Osteoblast (primary cell): ENCODE measurements at places on chromosomes 1 and 21.

DNA sequence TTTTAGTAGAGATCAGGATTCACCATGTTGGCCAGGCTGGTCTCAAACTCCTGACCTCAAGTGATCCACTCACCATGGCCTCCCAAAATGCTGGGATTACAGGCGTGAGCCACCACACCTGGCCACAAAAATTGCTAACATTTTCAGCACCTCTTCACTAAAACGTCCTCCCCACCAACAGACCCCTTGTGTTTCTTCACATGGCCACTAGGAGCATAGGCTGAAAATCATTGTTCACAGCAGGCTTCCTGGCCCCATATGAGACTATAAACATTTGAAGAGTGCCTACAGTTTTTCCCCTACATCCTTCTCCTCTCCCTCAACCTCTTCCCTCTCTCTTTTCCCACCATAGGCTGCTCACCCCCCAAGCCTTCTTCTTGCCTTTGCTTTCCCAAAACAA lies 28.0 kb upstream of the SFPQ start:
- peak; percentile 72 for DNase-seq

- no peak for DNase-seq
Observed at GRCh38 chr1:59901770-59902388, 24.7 kb downstream of the CYP2J2 start.

DNA sequence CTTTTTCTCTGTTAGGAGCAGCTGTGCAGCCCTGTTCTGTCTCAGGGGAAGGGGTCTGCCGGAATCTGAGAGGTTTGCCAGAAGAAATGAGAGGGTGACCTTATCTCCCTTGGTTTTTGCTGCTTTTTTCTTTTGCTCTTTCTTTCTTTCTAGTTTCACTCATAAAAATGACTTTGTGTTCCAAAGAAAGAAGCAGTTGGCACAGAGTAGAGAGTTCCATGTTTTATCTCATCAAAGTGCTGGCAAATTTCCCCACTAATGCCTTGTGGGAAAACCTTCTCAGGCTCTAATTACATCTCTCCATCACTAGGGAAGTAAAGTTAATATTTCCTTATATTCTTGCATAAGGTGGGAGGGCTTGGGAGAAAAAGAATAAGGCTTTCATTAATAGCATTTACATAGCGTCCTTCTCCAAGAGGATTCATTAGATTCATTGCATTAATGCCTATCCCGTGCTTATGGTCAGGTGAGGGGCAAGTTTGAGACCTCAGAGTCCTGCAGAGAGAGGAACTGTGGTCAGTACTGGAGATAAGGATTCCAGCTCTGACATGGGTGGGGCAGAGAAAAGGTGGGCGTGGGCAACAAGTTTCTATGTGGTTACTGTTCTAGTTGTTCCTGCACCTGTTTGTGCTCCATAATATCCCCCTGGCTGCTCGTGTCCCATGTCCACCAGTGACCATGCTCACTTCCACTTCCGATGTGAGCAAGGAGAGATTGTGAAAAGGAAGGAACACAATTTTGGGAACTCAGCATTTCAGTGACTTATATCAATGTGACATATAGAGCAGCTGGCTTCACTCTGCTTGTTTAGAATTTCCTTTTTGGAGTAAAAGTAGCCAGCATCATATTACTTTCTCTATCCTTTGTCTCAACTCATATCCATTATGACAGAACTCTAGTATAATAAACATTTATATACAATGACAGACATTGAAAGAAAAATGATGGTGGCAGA lies 79.5 kb downstream of the DISC1 start:
- no peak for DNase-seq

- no peak for DNase-seq
Observed at GRCh38 chr1:55318116-55318817, 103.1 kb upstream of the USP24 start.

GRCh38 chr21:25960402-25960801 lies 210.2 kb downstream of the APP start:
- no peak for DNase-seq

DNA sequence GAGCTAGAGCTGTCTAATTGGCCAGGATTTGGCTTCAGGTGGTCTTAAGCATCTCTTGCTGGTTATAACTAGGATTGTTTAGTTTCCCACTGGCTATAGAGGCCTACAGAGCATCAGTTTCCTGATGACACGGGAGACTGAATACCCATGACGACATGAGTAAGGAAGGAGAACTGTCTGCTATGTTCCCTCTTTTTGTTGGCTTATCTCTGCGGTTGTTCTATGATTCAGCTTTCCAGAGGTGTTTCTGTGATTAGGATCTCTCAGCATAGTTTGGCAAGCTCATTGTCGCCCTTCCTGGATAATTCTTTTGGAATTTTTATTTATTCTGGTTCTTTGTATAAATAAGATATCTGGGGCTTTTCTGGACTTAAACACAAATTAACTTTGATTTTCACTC lies 163.4 kb downstream of the OLFM3 start:
- DNase-seq = no peak

DNA sequence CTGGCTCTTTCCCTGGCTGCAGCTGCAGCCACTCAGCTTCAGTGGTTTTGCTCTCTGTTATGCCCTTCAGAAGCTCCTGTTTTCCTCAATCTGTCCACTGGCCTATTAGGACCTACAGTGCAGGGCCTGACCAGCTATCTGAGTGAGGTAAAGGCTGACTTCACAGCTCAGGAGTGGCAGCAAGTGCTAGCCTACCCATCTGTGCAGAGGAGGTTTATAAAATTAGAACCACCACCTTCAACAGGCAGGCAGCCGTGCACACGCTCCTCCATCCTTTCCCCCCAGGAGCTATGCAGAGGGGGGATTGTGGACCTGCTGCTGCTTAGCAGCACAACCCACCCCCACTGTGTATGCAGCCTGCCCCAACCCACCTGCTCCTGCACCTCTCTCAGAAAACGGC lies 8.3 kb downstream of the ADAR start:
- DNase-seq = no peak

GRCh38 chr1:42736152-42736551 lies 3.9 kb downstream of the CLDN19 start:
- DNase-seq = peak; percentile 93

DNA sequence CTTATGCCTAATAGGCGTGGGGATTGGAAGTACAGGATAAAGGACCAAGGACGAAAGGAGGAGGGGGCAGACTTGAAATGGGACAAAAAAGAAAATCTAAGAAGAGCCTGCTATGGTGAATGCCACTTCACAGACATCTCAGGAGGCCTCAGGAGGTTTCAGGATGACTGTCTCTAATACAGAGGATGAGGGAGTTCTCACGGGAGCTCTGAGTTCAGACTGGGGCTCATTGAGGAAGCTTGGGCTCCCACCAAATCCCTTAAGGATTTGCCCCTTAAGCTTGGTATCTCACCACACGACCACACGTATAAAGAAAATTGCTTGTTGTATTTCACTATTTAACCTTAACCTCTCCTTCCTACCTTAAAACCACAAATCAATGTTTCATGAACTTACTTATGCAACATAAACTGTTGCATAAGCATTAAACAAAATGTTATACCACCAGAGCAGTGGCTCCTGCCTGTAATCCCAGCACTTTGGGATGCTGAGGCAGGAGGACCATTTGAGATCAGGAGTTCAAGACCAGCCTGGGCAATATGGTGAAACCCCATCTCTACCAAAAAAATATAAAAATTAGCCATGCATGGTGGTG lies 12.4 kb downstream of the SLC30A1 start:
- no peak for DNase-seq

DNA sequence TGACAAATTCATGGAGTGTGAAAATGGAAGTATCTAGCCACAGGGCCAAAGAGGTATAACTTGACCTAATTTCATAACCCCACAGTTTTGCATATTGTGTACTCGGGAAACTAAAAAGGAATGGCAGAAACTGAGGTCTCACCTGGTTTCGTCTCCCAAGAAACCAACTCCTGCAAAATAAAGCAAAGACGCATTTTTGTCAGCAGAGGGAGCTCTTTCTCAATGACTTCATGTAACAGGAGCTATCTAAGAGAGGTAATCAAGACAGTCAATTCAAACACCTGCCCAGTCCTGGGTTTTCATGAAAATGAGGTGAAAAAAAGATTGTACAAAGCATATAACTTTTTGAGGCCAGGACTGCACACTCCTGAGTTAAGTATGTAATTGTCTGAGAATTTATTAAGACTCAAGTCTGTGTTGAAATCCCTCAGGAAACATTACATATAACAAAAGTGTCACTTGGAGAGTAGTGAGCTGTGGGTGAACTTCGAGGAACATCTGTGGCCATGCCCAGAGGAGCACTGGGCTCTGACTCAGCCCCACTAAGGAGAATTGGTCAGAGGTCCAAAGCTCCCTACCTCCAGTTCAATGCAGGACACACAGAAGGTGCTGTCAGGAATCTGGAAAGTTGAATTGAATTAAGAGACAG lies 17.6 kb downstream of the FCRL4 start:
- DNase-seq = peak; percentile 58

- no peak for DNase-seq
Observed at GRCh38 chr1:55369474-55369873, 154.3 kb upstream of the USP24 start.

DNA sequence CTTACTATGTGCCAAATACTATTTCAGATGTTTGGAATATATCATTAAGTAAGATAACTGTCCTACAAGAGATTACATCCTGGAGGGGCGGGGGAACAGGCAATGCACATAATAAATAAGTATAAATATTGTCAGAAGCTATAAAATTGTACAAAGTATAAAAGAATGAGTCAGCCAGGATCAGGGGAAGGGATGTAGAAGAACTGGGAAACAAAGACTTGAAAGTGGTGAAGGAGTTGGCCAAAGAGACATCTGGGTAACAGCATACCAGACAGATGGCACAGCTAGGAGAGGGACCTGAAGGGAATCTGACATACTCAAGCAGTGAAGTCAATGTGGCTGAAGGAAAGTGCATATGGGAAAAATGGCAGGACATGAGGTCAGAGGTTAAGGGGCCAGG lies 53.9 kb downstream of the CYYR1 start:
- DNase-seq = no peak

- DNase-seq = no peak
Observed at GRCh38 chr1:104648269-104648691, 898.6 kb downstream of the AMY1C start.

- no peak for DNase-seq
Observed at GRCh38 chr1:67811781-67812180, 21.5 kb downstream of the GNG12 start.

DNA sequence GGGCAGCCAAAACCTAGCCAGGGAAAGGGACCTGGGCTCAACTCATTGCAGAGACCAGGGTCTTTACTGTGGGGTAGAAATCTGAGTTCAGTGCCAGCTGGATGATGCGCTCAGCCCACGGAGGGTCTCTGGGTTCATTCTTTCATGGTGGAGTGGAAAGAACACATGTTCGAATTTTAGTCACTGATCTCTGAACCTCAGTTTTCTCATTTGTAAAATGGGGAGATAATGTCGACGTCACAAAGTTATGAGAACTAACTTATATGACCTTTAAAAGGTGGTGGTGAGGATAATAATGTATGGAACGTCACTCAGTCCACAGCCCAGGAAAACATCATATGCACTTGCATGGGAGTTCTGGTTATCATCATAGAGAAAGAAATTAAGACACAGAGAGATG lies 1.2 kb upstream of the TAL1 start:
- peak; percentile 47 for DNase-seq

GRCh38 chr21:37204580-37204979 lies 62.6 kb downstream of the VPS26C start:
- DNase-seq = peak; percentile 56

DNA sequence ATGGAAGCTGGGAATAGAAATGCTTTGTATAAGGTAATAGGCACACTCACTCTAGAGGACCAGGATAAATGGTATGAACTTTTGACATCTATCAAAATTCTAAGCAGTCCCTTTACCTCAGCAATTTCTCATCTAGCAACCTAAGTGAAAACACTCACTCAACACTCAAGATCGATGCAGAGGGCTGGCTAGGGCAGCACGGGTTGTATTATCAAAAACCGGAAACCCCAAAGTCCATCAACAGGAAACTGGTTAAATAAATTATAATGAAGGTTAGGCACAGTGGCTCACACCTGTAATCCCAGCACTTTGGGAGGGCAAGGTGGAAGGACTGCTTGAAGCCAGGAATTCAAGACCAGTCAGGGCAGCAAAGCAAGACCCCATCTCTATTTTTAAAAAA lies 9.4 kb downstream of the USP48 start:
- no peak for DNase-seq

DNA sequence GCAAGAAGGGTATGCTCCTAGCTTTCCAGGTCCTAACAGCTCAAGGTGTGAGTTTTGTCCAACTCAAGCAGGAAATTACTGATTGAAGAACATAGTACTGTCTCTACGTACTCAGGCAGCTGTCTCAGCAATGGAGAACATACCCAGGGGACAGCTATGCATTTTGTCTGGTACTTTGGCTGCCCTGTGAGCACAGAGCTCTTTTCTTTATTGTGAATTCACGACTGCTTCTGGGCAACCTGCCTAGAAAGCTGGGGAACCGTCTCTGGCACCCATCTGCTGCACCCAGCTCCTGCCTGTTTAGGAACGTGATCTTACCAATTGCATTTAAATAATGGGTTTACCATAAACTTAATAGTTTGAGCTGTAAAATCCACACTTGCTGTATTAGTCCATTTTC lies 258.1 kb downstream of the HHAT start:
- no peak for DNase-seq

GRCh38 chr1:208551633-208552320 lies 307.6 kb upstream of the PLXNA2 start:
- no peak for DNase-seq

- no peak for DNase-seq
Observed at GRCh38 chr1:159474926-159475325, 35.4 kb downstream of the OR10J1 start.

DNA sequence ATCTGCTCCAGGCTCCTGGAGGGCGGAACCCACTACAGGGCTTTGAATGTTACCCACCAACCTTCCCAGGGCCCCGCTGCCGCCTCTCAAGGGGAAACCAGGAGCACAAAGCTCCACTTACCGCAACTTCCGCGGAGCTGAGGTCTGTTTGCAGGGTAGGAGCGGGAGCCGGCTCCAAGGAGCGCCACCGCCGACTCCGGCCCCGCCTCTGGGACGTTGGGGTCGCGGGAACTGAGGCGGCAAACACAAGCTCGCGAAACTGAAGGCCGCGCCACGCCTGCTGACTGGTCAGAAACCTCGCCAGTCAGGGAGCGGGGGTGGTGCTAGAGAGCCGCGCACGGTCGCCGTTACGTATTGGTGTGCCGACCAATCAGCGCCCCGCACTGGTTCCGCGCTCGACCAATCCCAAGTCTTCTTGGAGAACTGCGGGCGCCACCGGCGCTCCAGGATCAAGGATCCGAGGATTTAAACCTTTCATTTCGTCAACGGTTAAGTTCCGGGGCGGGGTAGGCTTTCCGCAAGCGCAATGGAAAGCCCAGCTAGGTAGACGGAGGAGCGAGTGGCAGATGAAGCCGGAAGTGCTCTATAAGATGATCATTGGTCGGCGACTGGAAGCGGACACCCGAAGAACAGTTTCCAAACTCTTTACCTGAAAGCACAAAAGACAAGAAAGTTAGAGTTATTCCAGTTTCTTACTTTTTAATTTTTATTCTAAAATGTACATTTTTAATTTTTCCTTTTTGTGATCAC lies at the start of gene STIL:
STIL (minus strand) TSS at position 233 of the 750 bp plus-strand sequence. CDS start 3,828 bp downstream, outside the sequence.
- peak; percentile 98 for DNase-seq

DNA sequence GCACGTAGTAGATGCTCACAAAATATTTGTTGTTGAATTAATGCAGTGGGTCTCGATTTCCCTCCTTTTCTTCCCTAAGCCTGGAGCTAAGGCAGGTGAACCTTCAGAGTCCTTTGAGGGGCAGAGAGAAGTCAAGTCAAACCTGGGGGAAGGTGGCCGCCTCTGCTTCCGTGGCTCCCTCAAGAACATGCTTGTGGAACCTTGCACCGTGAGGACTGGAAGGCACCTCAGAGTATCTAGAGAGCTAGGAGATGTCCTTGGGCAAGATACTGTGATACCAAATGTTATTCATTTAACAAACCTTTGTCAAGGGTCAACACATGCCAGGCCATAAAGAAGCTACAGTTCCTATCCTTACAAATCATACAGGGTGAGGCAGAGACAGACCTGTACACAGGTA lies 38.3 kb downstream of the GPA33 start:
- no peak for DNase-seq
